Stimulated activated CD4-positive, alpha-beta T cell treated with anti-CD3 and anti-CD28 coated beads, TNF-alpha, amount 100 ng/mL, for 4 hours (primary cell): ENCODE measurements at places on chromosomes 1 and 21.

DNA sequence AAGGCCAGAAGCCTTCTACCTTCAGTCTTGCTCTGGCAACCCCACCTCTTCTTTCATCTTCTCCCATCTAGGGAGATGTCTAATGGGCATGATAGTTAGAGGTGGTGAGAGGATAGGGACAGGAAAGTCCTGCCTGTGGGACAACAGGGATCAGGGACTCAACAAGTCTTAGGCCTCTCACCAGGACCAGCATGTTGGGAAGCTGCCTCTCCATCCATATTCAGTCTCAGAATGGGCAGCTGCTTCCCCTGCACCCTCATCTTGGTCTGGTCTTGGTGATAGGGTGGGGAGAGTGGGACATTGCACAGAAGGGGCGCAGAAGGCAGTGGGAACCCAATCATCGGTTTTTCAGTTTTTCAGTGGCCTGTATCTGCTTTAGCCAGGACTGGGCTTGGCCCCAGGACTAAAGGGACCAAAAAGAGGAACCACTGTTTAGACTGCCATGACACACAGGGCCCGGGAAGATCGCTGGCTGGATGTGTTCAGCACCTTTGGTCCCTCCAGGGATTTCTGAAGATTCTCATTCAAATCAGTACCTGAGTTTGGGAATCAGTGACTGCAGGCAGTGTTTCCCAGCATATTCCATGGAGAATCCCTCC is 12.7 kb downstream of the RHEX start:
- no peak for DNase-seq

DNA sequence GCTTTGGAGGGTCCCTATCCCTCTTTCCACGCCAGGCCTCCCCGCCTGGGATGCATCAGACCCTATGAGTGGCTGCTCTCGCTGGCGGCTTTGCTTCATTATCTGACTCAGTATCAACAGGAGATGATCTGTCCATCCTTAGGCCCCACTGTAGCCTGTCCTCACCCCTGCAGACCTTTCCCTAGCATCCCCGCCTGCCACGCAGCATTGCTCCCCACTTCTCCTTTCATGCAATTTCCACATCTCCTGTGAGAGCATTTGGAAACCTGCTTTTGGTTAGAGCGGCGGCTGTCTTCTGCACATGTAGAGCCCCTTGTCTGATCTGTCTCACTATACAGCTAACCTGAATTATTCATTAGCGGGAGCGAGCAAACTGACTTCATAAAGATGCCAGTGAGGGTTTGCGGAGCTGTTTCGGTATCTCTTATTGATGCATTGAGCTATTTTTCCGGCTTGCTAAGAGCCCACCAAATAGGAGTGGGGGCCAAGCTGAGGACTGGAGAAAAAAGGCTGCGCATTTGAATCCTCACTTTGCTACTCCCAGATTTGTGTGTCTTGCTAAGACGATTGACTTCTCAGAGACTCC is 40.0 kb upstream of the ATP2B4 start:
- no peak for DNase-seq

GRCh38 chr1:104456724-104457123 is 707.0 kb downstream of the AMY1C start:
- DNase-seq: no peak

DNA sequence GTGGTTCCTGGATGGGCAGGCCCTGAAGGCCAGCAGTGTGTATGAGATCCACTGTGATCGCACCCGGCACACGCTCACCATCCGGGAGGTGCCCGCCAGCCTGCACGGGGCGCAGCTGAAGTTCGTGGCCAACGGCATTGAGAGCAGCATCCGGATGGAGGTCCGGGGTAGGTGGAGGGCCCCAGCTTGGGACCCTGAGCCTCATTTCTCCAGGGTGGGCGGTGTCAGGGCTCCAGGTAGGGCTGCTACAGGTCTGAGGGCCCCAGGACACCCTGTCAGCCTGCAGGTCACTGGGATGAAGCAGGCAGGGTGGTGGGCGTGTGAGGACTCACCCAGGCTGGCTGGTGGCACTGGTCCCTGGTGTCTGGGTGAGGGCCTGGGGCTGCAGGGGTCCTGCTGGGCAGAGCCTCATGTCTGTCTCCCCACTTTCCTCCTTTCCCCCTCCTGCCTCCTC is 7.8 kb downstream of the OBSCN start:
- DNase-seq: no peak

GRCh38 chr1:173191011-173191705 is 16.0 kb downstream of the TNFSF4 start:
- DNase-seq: no peak

DNA sequence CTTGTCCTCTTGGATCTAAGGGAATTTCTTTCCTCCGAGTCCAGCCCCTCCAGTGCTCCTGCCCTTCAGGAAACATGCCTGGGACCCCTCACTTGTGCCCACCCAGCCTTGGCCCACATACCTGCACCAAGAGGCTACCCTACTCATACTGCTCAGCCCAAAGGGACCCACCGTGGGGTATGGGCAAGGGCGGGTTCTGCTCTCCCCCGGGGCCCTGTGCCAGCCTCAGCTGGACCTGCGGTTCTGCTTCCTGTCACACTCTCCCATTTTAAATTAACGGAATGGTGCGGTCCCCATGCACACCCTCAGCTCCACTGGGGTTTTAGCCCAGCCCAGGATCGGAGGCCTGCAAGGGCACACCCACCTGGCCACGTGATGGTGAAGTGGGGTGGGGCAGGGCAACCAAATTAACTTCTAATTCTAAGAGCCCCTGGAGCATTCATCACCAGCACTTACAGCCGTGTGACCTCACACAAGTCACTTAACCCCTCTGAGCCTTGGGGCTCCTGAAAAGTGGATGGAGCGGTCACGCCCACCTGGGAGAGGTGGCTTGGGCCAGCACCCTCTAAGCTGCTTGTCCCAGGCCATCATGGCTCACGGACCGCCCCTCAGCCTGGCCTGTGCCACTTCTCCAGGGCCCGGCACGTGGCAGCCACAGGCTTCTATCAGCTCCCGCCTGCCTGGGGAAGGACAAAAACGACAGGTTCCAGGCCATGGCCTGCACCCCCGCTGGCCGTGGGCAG is 28.3 kb downstream of the TP73 start:
- no peak for DNase-seq

GRCh38 chr1:53112271-53112774 is 30.1 kb downstream of the SLC1A7 start:
- DNase-seq: no peak

DNA sequence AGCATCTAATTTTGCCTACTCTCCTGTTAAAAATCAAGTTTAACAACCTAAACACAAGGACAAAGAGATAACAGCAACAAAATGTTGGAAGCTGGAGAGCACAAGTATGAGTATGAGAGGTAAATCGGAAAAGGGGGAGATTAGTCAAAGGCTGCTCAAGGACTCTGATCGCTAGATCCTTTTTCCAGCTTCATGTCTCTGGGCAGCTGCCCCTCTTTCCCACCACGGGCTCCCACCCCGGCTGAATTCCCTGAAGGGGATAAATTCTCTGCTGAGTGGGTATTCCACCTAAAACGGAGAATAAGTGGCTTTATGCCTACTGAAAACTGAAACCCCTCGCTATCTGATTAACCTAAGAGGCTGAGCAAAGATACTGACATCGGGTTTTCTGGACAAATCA is 696 bp upstream of the CTBS start:
- DNase-seq: no peak

DNA sequence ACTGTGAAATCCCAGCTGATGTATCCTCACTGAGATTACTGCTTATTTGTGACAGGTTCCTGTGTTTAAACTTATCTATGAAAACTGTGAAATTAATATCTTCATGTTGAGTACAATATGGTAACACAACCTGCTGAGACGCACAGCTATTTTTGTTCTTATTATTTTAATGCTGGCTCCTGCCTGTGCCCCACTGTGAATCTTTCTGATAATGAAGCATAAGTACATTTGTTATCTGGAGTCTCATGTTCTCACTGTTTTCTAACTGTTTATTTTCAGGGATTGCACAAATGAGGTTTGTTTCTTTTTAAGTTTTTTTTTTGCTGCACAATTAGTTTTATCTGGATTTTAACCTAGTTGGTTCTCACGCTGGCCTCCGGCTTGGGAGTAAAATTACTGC is 39.9 kb upstream of the IFNAR2 start:
- no peak for DNase-seq

GRCh38 chr1:115284209-115284608 is 53.8 kb downstream of the NGF start:
- DNase-seq: no peak

DNA sequence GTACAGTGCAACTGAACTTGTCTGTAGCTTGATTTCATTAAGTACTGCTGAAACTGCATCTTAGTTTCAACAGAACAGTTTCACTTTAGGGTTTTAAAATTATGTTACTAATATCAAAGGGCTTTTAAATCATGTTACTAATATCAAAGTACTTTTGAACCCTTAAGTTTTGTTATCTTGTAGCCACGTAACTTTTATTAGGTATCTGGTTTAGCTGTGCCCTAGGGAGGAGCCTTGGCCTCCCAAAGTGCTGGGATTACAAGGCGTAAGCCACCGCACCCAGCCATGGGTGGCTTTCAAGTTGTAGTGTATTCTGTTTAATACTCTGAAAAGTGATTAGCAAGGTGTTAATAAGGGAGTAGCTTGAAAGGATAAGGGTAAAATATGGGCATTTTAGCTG is 2.0 kb downstream of the KDM4A start:
- no peak for DNase-seq

- DNase-seq: no peak
Measured at GRCh38 chr1:223033658-223034057, 109.4 kb downstream of the TLR5 start.

DNA sequence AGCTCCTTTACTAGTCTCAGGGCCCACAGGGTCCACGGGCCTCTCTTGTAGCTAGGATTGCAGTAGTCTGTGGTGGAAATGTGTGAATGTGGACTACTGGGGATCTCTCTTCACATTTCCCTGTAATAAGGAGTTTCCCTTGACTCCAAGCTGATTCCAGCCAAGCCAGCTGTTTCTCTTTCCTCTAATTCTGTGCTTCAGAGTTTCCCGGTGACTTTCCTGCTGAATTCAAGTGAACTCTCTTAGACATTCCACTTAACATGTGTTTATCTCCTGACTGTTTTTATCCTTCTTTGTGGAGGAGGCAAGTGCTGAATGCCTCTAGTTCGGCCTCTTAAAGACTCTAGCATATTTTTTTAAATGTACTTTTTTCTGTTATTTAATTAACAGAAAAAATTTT is 354.0 kb upstream of the RGS18 start:
- no peak for DNase-seq

DNA sequence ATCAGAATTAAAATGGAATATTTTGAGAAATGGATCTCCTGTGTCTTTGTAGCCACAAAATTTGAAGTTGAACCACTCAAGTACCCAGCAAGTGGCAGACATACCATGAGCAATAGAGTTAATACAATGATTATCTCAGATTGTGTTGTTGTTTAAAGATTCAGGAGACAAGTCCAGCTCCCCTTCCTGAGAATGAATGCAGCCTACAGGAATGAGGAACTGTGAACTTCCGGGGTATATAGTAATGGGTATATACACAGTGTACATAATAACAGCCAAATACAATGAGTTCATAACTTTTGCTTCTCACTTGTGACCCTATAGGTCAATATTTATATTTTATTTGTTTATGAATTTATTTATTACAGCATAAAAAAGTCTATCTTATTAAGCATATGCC is 445.0 kb downstream of the SETD4 start:
- no peak for DNase-seq

GRCh38 chr1:6484826-6485167 is 6.7 kb downstream of the PLEKHG5 start:
- no peak for DNase-seq

DNA sequence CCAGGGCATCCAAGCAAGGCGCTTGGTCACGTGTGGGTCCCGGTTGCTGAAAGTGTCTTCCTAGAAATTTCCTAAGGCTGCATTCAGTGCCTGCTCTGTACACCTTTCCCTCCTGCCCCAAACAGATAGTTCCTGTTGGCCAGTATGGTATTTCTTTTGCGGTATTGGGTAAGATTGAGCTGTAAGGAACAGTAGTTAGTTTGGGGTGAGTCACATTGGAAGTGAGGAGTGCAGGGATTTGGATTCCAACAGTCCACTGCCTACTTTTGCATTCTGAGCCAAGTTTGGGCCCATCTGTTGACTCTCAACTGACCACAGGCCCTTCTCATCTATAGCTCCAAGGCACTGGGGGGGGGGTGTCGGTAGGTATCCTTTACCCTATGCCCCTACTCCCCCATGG is 83.4 kb downstream of the MAP3K21 start:
- DNase-seq: no peak

GRCh38 chr1:204304067-204304466 is 55.7 kb downstream of the PLEKHA6 start:
- DNase-seq: no peak

DNA sequence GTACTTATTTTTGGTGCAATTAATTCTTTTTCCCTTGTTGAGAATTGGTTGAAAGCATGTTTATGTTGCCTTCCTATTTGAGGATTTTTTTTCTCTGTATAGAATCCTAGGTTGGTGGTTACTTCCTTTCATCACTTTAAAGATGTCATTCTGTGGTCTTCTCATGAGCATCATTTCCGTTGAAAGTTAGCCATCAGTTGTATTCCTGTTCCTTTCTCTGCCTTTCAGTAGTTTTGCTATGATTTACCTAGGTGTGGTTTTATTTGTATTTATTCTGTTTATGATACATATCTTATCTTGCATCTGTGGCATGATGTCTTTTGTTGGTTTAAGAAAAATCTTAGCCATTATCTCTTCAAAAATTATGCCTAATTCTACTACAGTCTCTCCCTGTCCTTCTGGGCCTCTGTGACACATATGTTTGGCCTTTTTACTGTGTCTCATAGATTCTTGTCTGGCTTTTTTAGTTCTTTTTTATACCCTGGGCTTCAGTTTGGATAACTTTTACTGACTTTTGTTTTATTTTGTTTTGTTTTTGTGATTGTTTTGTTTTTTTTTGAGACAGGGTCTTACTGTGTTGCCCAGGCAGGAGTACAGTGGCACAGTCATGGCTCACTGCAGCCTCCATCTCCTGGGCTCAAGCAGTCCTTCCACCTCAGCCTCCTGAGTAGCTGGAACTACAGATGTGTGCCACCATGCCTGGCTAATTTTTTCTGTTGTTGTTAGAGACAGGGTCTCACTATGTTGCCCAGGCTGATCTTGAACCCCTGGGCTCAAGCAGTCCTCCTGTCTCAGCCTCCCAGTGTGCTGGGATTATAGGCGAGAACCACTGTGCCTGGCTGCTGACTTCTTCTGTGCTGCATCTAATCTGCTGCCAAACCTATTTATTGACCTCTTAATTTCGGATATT is 24.1 kb downstream of the PTGFRN start:
- DNase-seq: no peak

DNA sequence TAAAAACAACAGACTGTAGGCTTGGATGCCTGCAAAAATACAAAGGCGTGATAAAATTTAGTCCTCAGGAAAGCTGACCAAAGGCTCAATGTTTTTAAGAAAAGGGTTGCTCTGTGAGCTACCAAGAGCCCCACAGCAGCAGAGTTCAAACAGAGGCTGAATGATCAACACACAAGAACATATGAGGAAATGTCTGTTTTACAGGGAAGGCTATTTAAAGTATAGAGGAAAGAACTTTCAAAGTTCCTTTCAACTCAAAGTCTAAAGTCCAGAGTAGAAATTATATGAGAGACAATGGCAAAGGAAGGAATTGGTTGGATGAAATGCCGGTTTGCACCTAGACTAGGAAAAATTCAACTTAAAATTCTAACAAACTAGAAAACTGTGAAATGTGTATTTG is 8.6 kb downstream of the CLSTN1 start:
- DNase-seq: no peak

GRCh38 chr1:28417441-28417922 is 47.9 kb downstream of the PHACTR4 start:
- no peak for DNase-seq
